ENCODE measurements at places on chromosomes 16 and 17.

DNA sequence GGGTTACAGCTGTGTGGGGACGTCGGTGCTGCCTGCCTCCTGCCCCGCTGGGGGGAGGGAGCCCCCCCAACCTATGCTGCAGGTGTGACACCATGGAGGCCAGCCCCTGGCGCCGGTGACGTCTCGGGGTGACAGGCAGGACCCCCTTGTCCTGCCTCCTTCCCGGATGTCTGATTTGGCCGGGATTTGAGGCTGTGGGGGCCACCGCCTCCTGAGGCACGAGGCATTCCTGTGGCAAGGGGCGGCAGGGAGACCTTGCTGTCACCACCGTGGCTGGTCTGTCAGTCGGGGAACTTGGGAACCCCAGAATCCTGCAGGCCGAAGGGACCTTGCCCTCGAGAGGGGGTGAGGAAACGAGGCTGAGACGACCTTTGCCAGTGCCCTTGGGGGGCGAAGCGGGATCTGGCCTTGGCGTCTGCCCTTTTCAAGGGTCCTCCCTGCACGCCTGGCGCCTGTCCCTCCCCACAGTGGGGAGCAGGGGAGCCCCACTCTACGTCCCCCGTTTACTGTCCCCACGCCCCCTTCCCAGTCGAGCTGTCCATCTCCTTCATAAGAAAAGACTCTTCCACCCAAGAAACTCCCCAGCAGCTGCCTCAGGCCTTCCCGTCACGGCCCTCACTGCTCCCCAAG lies 74.4 kb downstream of the METRNL start:
- no peak for DNase-seq

- no peak for DNase-seq
These were observed at the start of gene HOXB5 for GRCh38 chr17:48593126-48593829. TSS of gene HOXB5 (minus strand) at chr17:48593779. CDS start at chr17:48593682, 97 bp downstream.

DNA sequence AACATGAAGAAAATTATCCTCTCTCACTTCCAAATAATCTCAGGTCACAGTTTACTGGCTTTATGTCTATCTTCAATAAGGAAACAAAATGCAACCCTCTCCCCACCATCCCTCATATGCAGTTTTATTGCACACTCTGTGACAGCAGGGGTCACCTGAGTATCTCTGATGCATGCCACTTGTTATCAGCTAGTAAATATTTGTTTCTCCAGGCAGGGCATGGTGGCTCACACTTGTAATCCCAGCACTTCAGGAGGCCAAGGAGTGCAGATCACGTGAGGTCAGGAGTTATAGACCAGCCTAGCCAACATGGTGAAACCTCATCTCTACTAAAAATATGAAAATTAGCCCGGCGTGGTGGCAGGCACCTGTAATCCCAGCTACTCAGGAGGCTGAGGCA lies 61.1 kb downstream of the ADAMTS18 start:
- no peak for DNase-seq

GRCh38 chr17:78130437-78131101 lies at the start of gene TMC8:
TSS of gene TMC8 (plus strand) at chr17:78130771. CDS start at chr17:78131589, 818 bp downstream.
- DNase-seq: no peak

GRCh38 chr16:48602356-48603014 lies 7.5 kb downstream of the N4BP1 start:
- no peak for DNase-seq

DNA sequence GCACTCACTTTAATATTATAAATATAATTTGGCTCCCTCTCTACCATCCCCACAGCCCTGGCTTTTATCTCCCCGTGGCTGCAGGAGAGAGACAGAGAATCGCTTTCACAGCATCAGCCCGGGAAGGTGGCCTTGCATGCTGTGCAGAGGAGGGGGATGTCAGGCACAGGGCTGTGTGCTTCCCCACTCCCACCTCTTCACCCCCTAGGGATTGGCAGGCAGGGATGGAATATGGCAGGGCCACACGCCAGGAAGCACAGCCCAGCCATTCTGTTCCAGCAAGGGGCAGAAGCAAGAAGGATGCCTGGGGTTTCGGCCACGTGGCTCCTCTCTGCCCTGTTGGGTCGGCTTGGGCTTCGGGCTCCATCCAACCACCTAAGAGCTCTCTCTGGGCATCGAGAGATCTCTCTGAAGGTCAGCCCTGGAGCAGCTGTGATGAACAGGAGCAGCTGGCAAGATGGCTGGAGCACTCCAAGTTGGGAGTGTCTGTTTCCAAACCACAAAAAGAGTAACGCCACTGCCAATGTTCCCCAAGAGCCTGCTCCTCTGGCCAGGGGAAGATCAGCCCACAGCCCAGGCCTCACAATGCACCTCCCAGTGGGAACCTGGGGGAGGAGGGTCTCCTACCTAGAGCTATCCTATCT lies 223.2 kb downstream of the C16orf78 start:
- no peak for DNase-seq

- no peak for DNase-seq
These were observed 8.2 kb downstream of the PRPSAP1 start for GRCh38 chr17:76345377-76345974.

GRCh38 chr17:40646791-40647623 lies 611 bp downstream of the SMARCE1 start:
- DNase-seq: peak; percentile 9

- no peak for DNase-seq
These were observed 109.7 kb upstream of the CLEC3A start for GRCh38 chr16:77912617-77913016.

DNA sequence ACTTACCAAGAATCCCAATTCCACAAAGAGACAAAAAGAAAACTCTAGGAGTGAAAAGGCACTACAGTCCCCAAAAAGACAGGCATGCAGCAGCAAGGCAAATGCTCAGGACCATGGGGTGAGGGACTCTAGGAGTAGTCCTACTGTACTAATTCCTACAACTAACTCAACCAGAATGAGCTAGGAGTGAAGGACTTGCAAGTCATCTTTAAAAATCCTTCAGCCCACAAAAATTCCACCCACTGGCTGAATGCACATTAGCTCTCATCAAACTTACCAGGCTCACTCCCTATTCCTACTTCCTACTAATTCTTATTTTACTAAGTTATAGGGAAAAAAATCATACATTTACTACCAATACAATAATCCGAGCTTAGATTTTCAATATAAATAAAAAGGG lies 141.7 kb upstream of the C17orf78 start:
- peak; percentile 42 for DNase-seq

DNA sequence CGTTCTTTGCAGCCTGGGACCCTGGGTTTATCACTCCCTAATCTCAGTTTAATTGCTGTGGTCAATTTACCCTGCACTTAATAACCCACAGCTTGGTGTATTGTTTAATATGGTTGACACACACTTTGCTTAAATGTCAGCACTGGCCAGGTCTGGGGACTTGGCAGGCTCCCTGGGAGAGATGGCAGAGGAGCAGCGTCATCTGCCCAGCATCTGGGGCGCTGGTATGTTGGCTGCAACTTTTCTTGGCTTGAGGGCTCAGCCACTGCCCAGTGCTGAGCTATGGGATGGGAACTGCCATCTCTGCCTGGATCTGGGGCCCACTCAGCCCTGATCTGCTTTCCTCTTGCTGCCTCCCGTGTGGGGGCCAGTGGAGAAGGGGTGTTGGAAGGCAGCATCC lies 115.7 kb upstream of the IRX3 start:
- DNase-seq: no peak

- DNase-seq: no peak
These were observed 47.8 kb upstream of the TBX2 start for GRCh38 chr17:61351745-61352407.

GRCh38 chr16:75319513-75320411 lies 68.3 kb upstream of the BCAR1 start:
- DNase-seq: peak; percentile 78

DNA sequence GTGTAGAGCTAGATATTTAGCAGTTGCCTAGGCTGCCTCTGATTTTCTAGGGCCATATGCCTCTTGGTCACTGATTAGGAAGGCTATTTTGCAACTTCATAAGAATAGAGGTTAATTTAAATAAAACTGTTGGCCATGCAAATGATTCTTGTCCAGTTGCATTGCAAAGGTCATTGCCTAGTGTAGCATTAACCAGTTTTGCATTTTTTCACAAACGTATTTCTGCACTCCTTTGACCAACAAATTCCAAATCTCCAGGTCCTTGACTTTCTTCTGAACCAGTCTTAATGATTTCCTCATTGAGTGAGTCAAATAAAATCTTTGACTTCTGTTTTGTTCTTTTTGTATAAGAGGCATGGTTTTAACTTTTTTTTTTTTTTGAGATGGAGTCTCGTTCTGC lies 33.5 kb downstream of the ERCC4 start:
- no peak for DNase-seq

DNA sequence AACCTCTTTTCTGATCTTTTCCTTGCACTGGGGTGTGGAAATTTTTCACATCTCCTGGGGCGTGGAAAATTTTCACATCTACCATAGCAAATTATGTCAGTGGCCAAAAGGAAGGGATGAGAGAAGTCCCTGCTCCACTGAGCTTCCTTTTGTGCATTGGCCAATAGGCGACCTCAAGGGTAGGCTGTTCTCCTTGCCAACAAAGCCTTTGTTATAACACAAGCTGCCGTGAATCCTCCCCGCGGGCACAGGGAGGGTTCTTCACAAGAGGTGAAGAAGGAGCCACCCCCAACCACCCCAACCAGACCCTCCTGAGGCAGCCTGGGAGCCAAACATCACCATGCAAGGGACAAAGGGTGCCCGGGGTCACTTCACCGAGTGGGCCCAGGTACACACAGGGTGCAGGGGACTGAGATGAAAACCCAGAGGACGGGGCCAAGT lies 6.5 kb downstream of the SLC5A11 start:
- no peak for DNase-seq

- DNase-seq: no peak
These were observed 45.1 kb upstream of the IRF8 start for GRCh38 chr16:85853547-85854545.

GRCh38 chr17:82205720-82206508 lies 6.7 kb downstream of the CCDC57 start:
- DNase-seq: peak; percentile 54

DNA sequence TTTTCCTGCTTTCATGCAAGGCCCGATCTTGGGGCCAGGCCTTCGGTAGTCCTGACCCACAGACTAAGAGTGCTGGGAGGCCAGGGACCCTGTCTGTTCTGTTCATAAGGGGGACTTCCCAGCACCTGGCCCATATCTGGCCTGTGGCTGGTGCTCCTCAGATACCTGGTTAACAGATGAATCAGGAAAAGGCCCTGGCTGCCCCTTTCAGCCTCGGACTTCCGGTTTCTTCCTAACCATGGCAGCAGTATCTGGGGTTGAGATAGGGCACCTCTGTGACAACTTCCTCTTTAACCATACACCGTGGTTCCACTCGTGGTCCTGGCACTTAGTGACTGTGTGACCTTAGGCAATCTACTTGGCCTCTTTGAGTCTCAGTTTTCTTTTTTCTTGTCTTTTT lies 18.4 kb downstream of the PLCG2 start:
- DNase-seq: no peak

DNA sequence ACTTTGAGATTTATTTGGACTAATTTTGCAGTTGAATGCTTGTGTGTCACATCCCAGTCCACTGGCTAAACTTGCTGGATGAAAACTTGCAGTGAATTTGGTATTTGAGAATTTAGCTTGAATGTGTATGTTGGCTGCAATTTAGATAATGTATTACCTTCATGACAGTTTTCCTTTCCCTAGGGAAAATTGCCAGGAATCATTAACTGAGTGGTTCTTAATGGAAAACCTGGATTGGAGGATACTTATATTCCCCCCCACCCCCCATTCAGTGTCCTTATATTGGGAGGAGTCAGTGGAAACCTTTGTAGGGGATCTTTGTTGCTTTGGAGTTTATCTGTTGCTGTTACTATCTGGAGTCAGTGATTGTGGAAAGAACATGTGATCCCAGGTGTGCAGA lies 67.6 kb downstream of the KPNA2 start:
- no peak for DNase-seq

GRCh38 chr16:53876811-53877210 lies 172.9 kb downstream of the FTO start:
- DNase-seq: no peak

- no peak for DNase-seq
These were observed 30.4 kb downstream of the ABCC1 start for GRCh38 chr16:15979801-15980200.

DNA sequence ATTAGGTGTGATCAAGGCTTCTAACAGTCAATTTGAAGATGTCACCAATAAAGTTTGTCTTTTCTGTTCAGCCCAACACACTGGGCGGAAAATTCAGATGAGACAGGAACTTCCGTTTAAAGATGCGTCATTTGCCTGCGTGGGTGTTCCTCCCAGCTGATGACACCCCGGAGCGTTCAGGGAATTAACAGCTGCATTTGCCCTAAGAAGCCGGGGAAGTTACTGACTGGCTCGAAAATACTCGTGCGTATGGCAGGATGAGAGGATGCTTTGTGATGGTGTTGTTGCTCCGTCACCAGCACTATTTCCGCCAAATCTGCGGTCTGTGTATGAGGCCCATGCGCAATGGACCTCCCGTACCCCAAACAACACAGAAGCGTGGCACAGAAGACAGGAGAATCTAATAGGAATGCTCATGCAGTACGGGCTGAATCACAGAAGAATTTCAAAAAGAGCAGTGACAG lies 11.9 kb upstream of the PVALEF start:
- no peak for DNase-seq

DNA sequence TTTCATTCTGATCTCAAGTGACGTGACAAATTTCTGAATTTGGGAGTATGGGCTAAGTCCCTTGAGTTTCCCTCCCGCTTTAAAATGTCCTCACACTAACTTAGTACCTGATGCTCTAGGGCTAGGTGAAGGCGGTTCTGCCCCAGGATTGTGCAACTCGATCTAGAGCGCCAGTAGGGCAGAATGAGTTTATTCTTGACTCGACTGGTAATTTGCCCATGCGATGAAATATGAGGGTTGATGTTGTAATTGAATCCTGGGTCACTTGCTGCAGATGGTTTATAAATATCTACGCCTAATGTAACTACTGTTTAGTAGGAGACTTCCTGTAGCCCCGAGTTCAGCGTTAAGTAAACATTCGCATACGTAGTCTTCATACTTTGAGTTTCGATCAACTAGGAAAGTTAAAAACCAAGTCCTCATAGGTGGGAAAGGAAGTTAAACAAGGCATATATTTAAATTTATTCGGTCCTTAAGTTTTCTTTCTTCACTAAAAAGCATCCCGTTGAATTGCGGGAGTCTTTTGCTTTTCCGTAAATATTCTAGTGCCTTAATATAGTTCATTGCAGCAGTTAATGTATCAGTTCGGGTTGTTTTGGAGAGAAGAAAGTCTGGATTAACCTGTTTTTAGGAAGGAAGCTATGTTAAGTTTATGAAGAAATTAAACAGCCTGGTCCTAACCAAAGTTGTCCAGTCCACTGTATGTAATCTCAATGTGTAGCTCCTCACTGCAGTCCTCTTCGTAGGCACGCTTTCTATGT lies 1.6 kb downstream of the CTCF start:
- peak; percentile 26 for DNase-seq

- DNase-seq: no peak
These were observed 6.1 kb downstream of the DRC3 start for GRCh38 chr17:17978481-17979424.

- DNase-seq: no peak
These were observed 275.4 kb downstream of the SEC14L1 start for GRCh38 chr17:77416105-77416713.
